ENCODE measurements at places on chromosomes 6 and 20.

DNA sequence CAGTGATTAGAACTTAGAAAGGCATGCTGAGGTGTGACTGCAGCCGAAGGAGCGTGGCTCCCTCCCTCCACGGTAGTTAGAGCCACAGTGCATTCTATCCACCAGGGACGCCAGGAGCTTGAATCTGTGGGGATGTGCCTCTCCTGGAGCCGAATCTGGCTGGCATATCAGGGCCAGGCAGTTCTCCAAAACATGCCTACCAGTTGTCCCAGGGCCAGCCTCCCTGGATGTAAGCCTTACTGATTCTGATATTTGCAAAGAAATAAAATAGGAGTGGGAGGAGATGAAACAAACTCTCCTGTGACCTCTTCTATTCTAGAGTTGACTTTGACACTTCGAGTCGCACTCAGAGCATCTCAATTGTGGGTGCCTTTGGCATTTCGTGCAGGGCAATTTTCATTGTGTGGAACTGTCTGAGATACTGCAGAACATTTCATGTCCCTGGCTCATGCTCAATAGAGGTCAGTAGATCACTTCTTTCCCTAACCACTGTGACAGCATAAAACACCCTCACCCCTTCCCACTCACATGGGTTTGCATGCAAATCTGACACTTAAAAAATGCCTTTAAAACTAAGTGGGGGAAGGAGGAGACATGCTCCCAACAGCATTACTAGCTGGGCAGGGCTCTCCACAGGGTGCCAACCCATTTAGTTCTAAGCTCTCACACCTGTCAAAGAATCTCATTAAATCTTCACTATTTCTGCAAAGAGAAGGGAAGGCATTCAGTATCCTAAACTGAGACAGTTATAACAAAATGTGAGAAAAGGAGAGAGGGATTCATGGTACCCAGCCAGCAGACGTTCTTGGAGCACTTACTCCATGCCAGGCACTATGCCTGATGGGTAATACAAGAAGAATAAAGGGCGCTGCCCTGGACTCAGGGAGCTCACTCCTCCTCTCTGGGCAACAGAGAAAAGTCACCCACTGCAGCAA lies 378.9 kb downstream of the PREX1 start:
- no peak for DNase-seq

DNA sequence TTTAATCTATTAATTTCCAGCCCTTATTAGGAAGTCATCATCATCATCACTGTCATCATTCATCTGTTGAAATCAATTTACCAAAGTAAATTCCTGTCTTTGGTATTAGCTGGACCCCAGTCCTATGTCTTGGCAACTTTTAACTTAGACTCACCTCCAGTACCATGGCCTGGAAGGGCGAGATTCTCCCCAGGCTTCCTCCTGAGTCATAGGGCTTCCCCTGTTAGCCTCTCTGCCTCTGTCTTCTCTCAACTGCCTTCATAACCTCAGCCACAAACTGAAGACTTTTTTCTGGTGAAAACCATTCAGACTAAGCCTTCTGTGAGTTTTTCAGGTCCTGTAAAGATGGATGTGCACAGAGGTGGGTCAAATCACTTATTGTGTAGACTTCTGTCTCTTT lies 95.0 kb downstream of the NKAIN2 start:
- no peak for DNase-seq

- DNase-seq, result no peak
Measured at GRCh38 chr6:119079283-119079809, 882 bp upstream of the FAM184A start.

GRCh38 chr6:161444464-161444863 lies 170.6 kb upstream of the AGPAT4 start:
- no peak for DNase-seq

GRCh38 chr20:61902221-61902869 lies 163.3 kb downstream of the TAF4 start:
- no peak for DNase-seq

- no peak for DNase-seq
Measured at GRCh38 chr20:43389839-43390626, 67.7 kb upstream of the SRSF6 start.

- peak; percentile 96 for DNase-seq
Measured at GRCh38 chr20:45336530-45337366, 11.5 kb downstream of the SDC4 start.

DNA sequence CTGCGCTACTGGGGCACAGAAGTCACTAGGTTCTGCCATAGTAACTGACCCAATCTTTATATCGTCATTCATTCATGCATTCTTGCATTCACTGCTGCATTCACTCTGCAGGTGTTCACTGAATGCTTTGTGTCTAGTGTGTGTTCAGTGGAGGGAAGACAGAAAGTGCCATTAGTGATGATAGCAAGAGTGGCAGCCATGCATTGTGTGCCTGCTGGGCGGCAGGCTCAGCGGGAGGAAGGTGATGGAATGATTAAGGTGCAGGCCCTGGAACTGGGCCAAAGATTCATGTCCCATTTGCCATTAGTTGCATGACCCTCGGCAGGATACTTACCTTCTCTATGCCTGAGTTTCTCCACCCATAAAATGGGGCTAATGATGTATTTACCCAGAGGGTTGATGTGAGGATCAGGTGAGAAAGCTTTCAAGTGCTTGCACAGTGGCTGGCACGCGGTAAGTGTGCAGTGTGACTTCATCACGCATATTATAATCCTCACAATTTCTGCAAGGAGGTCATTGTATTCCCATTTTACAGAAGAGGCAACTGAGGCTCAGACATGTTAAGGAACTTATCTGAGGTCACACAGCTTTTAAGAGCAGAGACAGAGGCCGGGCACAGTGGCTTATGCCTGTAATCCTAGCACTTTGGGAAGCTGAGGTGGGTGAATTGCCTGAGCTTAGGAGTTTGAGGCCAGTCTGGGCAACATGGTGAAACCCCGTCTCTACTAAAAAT lies 40.1 kb downstream of the ITPR3 start:
- DNase-seq, result no peak

DNA sequence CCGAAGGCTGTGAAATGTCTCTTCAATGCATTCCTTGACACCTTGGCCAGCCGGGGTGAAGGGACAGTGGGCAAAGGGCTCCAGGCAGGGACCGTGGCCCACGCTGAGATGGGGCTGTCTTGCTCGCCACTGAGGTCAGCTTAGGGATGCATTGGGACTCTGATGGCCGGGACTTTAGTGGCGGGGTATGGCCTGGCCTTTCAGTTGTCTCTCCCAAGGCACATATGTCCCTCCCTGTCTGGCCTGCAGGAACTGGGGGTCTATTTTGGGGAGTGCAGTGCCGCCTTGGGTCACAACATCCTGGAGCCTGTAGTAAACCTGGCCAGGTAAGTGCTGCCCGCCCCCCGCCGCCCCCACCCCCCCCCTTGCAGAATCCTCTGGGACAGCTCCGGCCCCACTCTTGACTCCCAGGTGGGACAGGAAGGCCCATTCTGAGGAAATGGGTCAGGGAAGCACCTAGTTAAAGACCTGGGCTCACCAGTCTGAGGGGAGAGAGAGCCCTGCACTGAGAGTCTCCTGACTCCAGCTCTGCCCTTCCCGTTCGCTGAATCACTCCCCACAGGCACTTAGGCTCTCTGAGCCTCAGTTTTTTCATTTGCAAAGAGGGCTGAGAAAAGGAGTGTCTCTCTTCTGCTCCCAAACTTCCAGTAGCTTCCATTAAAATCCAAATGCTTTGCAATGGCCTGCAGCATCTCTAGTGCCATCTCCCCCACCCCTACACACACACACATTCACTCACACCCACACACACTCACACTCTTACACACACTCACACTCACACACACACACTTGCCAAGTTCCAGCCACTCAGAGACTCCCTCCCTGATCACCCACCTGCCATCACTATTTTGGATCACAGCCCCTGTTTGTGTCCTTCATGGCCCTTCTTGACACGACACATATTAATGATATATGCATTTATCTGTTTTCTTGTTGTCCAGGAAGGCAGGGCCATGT lies 33.1 kb downstream of the RAB44 start:
- DNase-seq, result no peak

GRCh38 chr6:13351271-13351670 lies 22.9 kb upstream of the TBC1D7 start:
- no peak for DNase-seq

- DNase-seq, result peak; percentile 66
Measured at GRCh38 chr6:105591053-105591452, 188.2 kb upstream of the PREP start.

DNA sequence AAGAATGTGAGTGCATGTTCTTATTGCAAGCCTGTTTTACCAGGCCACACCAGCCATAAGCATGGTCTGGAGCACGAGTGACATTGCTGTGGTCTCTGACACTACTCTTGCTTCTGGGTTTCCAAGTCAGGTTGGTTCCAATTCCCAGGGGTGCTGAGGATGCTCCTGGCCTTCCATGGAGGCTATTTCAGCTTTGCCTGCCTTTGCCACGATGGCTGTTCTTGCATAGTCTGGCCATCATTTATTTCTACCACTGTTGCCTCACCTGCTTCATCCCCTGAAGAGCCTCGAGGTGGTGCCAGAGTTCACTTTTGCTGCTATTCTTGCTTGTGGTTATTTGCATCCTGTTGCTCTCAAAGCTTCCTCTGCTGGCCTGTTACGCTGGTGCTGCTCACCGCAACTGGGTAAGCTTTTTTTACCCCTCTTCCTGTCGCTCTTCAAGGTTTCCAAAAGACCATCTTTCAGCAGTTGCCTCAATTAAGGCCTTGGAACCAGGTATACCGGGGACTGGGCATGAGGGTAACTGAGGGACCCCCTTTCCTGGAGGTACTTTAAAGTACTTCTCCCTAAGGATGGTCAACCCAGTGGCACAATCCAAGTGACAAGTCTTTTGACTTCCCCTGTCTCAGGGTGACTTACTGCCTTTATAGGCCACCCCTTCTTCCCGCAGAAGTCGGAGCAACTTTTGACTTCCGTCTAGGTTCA lies 64.5 kb downstream of the AKAP7 start:
- peak; percentile 48 for DNase-seq

GRCh38 chr20:42442716-42443115 lies 747.0 kb downstream of the PTPRT start:
- DNase-seq, result no peak

- no peak for DNase-seq
Measured at GRCh38 chr6:15389765-15390723, 144.2 kb downstream of the JARID2 start.

DNA sequence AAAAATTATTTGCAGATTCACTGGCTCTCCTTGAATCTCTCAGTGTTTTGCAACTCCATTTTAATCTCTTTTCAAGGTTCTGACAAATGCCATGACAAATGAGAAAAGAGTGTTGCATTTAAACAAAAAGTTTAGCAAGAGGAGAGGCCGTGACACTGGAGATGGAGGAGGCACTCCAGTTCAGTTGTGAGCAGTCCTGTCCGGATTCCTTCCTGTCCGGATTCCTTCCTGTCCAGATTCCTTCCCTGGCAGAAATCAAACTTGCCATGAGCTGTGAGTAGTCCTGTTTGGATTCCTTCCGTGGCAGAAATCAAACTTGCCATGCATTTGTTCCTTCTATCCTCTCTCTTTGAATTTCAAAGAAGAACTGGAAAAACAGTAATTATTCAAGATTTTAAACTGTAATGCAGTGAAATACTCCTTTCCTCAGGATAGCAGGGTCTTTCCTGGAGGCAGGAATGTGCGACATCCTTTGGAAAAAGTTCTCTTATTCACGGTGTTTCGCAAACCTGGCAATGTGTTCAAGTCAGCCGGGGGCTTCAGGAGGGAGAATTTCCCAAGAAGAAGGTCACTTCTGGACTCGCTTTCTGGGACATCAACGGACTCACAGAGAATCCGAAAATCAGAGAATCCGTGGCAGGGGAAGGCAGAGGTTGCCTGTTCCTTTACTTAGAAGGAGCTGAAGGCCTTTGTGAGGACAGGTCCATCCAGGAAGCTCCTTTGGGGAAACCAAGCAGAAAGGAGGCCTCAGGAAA lies 48.7 kb upstream of the DACT2 start:
- DNase-seq, result no peak

DNA sequence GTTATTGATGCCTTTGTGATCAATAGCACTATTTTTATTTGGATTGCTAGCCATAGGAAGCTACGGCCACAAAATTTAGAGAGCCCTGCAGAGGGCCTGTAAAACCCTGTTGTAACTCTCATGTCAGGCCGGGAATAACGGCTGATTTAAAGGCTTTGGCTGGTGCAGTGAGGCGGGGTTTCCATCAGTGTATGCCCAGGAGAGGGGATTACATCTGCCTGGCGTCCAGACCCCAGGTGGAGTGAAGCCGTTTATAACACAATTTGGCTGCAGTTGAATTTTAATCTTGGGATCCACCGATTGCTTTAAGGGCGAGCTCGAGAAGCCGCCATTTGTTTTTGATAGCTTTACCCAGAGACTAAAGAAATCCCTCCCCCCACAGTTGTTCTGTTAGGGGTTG lies 29.1 kb upstream of the APCDD1L start:
- no peak for DNase-seq

DNA sequence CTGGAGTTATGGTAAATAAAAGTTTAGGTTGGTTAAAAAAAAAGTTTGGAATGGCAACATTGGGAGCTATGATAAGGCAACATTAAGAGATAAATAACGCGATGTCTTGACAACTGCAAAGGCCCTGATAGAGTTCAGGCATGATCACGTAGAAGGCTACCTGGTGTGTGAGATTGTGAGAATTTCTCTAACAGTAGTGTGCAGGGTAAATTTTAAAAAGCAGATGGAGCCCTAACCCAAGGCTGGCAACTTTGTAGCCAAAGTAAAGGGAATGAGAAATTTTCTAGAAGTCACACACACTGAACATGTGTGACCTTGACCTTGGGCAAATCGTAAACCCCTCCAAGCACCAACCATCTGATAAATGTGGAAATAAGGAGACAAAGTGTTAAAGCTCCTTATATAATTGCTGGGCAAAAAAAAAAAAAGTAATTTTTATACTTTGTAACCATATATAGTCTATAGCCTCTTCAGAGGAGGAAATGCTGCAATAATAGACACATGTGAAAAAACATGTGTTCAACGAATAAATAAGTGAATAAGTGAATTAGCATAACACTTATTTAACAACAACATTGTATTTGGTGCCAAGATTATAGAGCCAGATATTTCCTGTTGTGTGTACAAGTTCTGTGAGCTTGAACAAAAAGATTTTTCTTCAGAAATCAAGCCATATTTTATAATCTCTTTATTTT lies 18.2 kb downstream of the KCNQ5 start:
- DNase-seq, result no peak

GRCh38 chr6:109362102-109362884 lies 20.0 kb downstream of the CD164 start:
- DNase-seq, result no peak

GRCh38 chr6:53811082-53811481 lies 16.3 kb downstream of the LRRC1 start:
- DNase-seq, result peak; percentile 50

DNA sequence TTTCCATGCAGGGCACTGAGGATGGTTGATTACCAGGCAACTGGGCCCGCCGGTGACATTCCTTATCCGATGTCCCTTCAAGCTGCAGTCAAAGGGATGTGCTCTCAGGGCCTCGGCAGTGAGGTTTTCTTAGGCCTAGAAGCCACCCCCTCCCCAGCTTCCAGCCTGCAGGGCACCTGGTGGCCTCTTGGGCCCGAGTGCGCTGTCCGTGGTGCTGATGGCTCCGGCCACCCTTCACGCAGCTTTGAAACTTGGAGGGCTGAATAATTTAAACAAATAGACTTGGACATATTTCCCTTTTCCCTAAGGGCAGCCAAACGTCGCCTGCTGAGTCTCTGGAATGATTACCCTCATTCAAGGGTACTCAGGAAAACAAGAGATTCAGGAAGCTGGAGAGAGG lies 8.9 kb upstream of the MLN start:
- no peak for DNase-seq
